Ammon's horn (tissue), 1 donor: ENCODE measurements at places on chromosomes 1 and 21.

- no peak for DNase-seq
Observed at GRCh38 chr21:37008724-37009123, 2.2 kb downstream of the RIPPLY3 start.

DNA sequence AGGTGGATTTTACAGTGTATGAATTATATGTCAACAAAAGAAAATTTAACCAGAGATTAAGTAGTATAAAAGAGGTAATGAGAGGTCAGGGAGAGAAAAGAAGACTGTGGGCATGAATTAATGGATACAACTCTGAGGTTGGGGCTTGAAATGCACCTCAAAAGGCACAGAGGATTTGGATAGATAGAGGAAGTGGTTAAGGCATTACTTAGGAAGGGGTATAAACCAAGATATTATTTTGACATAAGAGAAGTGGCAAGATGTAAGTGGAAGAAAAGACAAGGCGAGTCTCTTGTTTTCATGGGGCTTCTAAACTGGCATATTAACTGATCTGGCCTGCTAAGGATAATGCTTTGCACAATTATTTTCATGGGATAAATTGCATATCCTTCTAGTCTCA, 34.1 kb downstream of the RAP1A start:
- no peak for DNase-seq

DNA sequence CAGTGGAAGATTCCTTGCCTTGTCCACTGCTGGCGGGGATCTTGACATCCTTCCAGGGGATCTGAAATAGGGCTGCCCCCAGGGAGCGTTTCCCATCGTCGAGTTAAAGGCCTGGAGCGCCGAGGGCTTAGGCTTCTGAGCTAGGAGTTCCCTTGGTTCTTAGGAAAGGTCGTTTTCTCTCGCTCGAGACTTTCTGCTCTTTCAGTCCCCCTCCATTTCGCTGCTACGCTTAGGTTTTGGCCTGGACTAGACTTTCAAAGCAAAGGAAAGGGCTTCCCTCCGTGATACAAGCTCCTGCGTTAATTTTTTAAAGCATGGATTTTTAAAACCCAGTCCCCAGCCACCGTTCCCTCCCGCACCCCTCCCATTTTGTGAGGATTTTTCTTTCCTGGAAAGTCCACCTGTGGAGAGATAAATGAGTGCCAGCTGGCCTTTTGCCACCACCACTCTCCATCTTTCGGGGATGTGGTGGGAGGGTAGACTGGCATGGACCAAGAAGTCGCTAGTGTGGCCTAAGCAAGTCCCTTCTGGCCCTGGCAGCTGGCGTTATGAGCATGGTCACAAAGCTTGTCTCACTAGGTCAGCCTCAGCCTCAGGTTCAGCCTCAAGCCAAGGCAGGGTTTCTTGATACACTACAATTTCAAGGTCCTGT, 9.2 kb downstream of the NR5A2 start:
- DNase-seq, result no peak

GRCh38 chr1:6224718-6225117, 11.0 kb downstream of the ICMT start:
- no peak for DNase-seq

- DNase-seq, result peak; percentile 40
Observed at GRCh38 chr1:31249854-31250253, 10.2 kb upstream of the NKAIN1 start.

DNA sequence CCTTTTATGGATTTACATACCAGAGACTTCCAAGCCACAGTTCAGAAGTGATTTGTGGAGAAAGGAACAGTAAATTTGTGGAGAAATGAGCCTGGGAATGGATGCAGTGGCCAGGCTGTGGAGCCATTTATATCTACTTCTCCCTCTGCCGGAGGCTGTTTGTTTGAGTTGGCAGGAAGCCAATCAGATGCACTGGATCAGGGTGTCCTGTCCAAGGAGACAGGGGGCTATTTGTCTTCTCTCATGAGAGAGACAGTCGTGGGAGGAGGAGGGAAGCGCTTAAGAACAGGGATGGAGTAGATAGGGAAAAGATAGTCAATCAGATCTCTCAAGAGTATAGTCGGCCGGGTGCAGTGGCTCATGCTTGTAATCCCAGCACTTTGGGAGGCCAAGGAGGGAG, 2.8 kb upstream of the HAPLN2 start:
- peak; percentile 93 for DNase-seq

DNA sequence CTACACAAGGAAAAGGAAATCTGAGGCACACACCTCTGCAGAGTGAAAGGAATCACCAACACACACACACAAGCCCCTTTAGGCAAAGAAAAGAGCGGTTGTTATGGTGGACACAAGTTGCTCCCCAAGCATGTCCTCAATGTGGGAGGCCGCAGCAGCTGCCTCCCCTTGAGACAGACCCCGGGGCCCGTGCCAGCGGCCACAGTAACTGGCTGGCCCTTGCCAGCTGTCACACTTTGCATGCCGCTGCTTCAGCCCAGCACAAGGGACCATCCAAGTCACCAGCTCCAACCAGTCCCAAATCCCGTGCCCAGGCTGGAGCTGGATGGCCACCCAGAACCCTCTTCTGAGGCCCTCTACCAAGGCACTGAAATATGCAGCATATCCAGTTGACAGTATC, 2.9 kb upstream of the OLIG1 start:
- peak; percentile 22 for DNase-seq

DNA sequence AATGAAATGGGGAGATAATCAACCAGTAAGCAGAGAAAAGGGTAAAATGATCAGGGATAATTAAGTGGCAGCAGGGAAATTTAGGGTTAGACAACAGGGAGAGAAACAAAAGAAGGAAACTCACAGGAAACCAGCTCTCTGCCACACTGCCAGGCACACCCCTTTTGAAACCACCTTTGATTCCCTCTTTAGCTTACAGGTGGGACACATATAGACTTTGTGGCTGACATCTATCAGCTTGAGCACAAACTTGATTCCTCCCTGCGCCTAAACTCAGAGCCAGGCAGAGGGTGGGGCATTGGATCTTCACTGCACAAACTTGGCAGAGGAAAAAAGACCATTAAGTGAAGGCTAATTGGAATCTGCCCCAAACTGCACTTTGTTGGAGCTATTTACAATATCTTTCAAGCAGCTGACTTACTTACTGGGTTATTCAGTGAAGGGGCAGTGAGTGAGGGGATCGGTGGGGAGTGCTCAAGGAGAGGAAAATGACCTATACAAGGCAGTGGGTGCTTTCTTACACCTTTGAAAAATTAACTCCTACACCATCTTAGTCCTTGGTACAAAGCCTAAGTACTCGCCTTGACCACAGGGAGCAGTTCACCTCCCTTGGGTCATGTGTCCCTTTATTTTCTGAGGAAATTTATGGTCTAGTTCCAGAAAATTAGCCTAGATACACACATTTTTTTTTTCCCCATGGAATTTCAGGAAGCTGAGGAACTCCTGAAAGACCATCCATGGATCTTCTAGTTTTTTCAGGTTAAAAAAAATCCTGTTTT, 60.2 kb downstream of the PBX1 start:
- no peak for DNase-seq

DNA sequence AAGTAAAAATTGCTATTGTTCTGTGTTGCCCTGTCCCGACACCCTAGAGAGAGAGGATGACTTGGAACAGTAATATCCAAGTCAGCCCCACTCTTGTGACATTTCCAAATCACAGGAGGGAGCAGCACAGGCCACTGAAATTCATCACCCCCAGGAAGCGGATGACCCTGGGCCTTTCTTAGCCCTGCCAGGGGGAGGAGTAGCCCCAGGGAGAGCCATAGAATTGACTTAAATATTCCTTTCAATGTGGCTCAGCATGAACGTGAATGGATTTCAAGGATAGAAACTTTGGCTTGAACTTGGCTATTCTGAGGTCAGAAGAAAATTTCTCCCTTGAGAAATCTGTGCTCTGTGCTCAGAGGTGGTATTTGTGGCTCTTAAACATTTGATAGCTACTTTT, 80.6 kb downstream of the CENPF start:
- DNase-seq, result no peak

DNA sequence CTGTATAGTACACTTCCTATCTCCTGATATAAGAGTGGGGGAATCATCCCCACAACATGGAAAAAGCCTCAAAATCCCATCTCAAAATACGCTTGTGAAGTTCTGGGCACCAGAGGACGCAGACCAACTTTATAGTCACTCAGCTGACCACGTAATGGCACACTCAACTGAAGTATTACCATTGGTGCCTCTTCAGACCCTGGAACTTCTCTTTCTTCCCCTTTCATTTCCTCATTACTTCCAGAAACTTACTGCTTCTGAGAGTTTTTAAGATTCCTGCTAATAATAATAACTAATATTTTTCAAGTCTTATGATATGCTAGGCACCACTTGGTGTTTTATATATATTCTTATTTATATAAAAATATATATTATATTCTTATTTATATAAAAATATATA, 202.6 kb downstream of the PTPRC start:
- DNase-seq, result no peak

- no peak for DNase-seq
Observed at GRCh38 chr1:100479620-100480338, 58.2 kb upstream of the GPR88 start.

DNA sequence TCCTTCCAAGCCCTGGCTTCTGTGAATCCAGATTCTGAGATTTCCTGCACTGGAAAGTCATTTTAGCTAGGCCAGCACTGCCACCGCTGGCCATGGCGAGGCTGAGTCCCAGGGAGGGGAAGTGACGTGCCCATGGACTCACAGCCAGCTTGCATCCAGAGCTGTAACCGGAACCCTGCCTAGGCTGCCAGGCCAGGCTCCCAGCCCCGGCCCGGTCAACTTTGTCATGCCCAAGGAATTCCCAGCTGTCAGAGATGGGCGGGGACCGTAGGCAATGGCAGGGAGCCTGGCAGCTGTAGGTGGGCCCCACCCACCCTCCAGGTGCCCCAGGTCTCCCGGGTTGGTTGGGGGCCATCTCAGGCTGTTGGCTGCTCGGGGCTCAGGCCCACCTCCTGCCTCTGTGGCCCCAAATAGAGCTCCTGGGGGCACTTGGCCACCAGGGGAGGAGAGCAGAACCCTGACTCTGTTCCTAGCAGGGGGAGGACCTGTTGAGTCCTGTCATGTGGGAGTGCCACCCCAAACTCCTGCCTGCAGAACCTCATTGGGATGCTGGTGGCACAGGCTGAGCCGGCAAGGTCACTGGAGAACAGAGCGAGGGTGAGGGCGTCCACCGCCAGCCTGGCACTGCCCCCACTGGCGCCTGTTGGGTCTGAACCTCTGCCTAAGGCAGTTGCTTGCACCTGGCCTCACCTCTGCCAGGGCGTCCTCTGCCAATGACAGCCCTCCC, 57.8 kb downstream of the FOXO6 start:
- no peak for DNase-seq

DNA sequence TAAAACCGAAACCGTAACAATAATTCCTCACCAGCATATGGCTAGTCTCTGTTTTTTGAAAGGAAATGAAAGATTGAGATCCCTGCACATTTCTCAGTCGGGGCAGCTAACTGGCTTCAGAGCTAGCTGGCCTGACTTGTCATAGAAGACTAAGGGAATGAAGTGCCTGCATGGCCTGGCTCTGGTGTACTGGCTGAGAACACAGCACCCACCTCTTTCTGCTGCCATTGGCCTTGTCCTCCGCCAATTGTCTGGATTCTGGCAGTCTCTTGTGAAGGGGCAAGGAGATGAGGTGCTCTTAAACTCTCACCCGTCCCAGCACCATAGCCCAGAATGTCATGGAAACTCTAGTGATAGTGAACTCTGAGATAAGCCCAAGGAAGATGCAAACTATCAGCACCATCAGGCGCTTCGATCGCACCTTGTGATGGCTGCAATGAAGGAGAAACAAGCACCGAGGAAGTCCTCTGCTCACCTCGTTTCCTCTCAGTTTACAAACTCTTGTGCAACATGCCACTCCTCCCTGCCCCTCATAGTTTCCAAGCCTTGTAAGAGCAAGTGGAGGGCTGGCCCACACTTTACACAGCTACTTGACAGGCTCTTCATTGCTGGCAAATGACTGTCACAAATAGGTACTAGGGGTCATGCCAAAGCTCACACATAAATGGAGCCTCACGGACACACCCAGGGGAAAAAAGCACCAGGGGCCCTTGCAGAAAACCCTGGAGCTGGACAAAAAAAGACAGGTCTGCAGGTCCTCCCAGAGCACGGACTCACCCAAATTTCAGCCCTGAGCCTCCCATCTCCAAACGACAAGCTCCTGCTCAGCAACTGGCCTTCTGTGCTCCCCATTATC, 16.4 kb downstream of the INPP5B start:
- DNase-seq, result no peak

- DNase-seq, result no peak
Observed at GRCh38 chr1:37846647-37847339, 12.6 kb downstream of the MTF1 start.

DNA sequence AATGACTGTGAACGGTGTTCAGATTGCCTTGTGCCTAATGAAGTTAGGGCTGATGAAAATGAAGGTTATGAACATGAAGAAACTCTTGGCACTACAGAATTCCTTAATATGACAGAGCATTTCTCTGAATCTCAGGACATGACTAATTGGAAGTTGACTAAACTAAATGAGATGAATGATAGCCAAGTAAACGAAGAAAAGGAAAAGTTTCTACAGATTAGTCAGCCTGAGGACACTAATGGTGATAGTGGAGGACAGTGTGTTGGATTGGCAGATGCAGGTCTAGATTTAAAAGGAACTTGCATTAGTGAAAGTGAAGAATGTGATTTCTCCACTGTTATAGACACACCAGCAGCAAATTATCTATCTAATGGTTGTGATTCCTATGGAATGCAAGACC, 96.6 kb downstream of the ZFYVE9 start:
- no peak for DNase-seq

DNA sequence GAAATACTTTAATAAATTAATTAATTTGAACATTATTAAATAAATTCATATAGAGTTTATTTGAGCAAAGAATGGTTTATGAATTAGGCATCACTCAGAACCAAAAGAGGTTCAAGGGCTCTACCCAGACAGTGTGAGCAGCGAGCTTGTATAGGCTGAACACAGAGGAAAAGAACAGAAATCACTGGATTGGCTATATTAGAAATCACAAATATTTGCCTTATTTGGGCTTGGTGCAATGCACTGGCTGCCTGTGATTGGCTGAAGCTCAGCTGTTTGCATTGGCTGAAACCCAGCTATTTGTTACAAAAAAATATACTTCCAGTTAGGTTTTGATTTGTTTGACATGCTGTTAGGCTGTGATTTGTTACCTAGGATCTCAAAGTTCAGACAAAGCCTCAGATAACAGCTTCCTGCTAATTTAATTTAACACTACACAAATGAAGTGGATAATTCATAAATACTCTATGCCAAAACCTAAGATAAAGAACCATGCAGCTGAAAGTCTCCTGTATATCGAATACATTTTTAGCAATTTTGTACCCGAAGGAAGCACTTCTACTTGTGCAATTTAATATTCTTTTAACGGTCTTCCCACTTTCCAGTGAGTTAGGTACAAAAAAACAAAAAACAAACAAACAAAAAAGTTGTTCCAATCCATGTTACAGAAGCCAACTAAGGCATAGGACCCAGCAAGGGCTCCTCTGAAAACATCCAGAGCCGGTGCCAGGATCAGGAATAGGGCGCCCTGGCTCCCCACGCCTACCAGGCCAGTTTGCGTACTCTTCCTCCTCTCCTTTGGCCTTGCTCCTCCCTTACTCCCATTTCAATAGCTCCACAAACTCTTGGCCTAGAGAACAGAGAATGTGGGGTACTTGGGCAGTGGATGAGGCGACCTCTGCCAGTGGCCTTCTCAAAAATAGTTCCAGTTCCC, 179.1 kb downstream of the DUSP10 start:
- DNase-seq, result no peak

- DNase-seq, result no peak
Observed at GRCh38 chr1:157168015-157168414, 29.8 kb upstream of the ETV3 start.
